ENCODE measurements at places on chromosomes 2 and 18.

GRCh38 chr2:19598971-19599370 lies 240.5 kb upstream of the OSR1 start:
- DNase-seq: no peak

GRCh38 chr2:221444106-221444505 lies 128.0 kb downstream of the EPHA4 start:
- DNase-seq: no peak

- no peak for DNase-seq
Observed at GRCh38 chr2:15553951-15554350, 7.2 kb downstream of the NBAS start.

- DNase-seq: no peak
Observed at GRCh38 chr2:135893374-135893794, 17.1 kb upstream of the MCM6 start.

GRCh38 chr2:101818531-101819451 lies 121.3 kb downstream of the MAP4K4 start:
- no peak for DNase-seq

DNA sequence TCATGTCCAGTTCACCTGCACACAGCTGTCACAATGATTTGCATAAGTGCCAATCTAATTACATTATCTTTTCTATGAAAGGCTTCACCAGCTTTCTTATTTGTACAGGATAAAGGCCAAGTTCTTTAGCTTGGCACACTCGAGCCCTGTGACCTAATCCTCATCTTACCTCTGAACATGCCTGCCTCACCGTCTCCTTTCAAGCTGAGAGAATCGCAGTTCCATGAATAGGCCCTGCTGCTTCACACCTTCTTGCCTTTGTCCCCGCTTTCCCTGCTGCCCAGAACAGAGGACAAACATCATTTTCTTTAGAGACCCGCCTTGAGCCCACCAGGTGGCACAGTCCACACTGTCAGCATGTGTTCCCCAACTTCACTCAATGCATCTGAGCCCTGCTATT lies 1094.7 kb downstream of the BCL11A start:
- no peak for DNase-seq

- no peak for DNase-seq
Observed at GRCh38 chr18:10138719-10139118, 224.9 kb downstream of the VAPA start.

DNA sequence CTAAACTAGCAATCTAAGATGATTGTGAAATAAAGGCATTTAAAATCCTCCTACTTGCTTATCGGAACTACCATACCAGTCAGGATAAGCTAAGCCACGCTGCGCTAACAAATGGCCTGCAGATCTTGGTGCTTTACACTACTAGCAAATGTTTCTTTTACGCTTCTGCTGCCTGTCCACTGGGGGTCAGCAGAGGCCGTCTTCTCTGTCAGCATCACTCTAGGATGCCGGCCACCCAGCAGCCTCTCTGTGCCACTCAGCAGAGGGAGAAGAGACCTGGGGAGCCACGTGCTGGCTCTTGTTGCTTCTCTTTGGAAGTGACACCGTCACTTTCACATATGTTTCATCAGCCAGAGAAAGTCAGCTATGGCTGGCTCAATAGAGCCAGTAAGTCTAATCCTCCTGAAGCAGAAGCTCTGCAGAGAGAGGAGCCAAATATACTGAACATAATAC lies 36.6 kb downstream of the COPS8 start:
- DNase-seq: peak; percentile 73

GRCh38 chr2:64751286-64752260 lies 97.9 kb upstream of the SERTAD2 start:
- peak; percentile 100 for DNase-seq

DNA sequence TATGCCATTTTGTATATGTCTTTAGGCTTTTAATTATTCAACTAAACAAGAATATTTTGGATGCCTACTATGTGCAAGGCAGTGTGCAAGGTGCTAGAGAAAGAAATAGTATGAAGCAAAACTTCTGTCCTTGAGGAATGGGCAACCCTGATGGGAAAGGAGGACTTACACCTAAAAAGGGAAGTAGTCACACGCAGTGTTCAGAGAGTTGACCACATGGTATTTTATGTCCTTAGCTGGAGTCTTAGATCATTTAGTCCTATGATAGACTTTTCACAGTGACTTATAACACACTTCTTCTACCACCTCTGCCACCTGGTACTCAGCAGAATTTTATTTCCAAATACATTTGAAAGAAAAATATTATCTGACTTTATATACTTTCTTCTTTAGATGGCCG lies 291.6 kb downstream of the PLCL1 start:
- DNase-seq: no peak

DNA sequence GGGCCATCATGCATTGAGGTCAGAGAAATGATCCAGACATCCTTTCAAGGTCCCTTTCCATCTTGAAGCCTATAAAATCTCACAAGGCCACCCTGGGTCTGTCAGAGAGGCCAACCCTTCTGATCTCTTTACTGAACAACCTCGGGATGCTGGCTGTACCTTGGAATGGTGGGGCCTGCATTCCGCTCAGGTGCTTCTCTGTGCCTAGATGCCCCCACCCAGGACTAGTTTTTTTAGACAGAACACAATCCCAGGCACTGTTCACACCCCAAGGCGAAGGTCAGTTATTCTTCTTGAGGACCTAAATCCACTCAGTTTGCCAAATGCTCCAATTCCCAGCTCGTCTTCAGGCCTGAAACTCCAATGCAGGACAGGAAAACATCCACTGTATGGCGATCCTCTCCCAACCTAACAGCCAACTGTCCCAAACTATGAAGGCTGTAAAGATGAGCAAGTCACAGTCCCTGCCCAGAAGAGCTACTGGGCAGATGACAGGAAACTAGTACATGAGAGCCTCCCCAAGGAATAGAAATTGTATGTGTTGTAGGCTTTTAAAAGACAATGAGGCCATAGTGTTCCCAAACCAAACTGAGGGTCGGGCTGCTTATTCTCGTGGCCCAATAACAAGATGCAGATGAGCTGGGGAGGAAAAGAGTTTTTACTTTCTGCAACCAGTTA lies 154.4 kb upstream of the ACAA2 start:
- DNase-seq: no peak

DNA sequence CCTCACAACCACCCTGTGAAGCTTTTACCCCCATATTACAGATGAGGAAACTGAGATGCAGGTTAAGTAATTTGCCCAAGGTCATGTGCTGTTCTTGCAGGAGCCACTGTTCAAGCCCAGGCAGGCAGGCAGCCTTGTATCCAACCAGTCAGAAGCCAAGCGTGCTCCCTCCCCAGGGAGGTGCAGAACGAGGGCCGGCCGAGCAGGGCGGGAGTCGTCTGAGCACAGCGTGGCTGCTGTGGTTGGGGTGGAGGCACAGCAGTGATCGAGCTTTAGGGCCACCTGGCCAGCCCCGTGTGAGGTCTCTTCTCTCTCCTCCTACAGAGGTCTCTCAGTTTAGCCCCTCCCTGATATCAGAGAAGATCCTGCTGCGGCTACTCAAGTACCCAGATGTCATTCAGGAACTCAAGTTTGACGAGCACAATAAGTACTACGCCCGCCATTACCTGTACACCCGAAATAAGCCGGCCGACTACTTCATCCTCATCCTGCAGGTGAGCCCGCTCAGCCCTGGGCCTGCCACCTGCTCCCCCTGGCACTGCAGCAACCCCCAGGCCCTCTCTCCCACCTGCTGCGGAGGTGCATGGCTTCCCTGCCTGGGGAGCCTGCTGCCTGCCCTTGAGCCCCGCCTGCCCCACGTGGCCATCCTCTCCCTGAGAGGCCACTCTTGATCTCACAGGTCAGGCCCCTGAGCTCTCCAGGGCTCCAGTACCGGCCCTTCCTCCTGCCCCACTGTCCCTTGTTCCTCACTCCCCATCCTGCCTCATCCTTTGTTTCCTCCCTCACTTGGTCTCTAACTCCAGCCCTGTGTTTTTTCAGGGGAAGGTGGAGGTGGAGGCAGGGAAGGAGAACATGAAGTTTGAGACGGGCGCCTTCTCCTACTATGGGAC lies 17.1 kb upstream of the CNNM3 start:
- no peak for DNase-seq

- DNase-seq: no peak
Observed at GRCh38 chr2:157894694-157895435, 18.7 kb upstream of the ACVR1 start.

- no peak for DNase-seq
Observed at GRCh38 chr2:124325667-124326440, 300.8 kb downstream of the CNTNAP5 start.

GRCh38 chr2:32011485-32011960 lies 715 bp upstream of the MEMO1 start:
- DNase-seq: no peak

- peak; percentile 84 for DNase-seq
Observed at GRCh38 chr2:231642631-231643494, 50.2 kb downstream of the TEX44 start.

DNA sequence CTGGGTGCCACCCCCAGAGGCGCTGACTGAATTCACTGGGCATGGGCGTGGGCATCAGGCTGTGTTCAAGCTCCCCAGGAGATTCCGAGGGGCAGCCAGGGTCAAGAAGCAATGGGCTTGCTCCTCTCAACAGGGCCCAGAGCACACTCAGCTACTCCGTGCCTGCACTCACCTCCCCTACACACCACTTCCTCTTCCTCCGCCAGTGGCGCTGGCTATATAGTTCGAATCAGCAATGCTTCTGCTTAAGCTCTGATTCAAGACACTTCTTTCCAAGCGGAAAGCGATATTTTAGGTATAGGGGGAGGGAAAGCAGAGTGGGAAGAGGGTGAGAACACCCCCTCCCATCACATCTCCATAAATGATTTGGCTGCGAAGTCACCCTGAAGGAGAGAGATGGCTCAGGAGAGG lies 42.1 kb downstream of the CRACDL start:
- DNase-seq: no peak

DNA sequence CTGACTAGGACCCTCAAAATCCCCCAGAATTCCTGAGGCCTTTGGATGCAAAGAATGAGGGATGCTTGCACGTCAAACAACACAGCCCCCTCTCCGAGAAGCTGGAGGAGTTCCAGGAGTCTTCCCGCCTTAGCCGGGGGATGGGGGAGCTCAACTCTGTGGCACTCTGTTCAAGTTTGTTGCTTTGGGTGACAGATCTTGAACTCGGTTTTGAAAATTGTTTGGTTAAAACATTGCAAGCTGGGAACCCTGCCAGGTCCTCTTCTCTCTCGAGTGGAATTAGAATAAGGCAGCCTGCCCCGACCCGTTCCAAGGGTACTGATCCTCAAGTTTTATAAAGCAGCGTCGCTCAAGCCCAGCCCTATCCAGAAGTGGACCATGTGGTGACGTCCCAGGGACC lies 244.1 kb downstream of the LOXHD1 start:
- no peak for DNase-seq
